Left lung (tissue), 14 donors: ENCODE measurements at places on chromosomes 3 and 15. TPM values are rescaled to one million over a fixed set of nuclear protein-coding genes. Genes with fewer than 3 reads are reported as not detected.

Gene MORC1
- polyA plus RNA-seq, result not detected

Gene LRRC57
- 23.1 TPM for polyA plus RNA-seq

Gene TMOD2
- 5.8 TPM for polyA plus RNA-seq

Gene CYP1A2
- 0.58 TPM for polyA plus RNA-seq

Gene EHHADH
- polyA plus RNA-seq, result 13.2 TPM

Gene LRRC49
- polyA plus RNA-seq, result 19.0 TPM

Gene NAALADL2
- 17.5 TPM for polyA plus RNA-seq

Gene POLG
- 59.9 TPM for polyA plus RNA-seq

Gene MYZAP
- 62.8 TPM for polyA plus RNA-seq

Gene PHC3
- polyA plus RNA-seq, result 36.9 TPM

Gene TLR9
- 0.28 TPM for polyA plus RNA-seq

Gene SHC4
- polyA plus RNA-seq, result 1.0 TPM

Gene NPRL2
- polyA plus RNA-seq, result 27.9 TPM
